ENCODE measurements at places on chromosomes 2 and 18.

DNA sequence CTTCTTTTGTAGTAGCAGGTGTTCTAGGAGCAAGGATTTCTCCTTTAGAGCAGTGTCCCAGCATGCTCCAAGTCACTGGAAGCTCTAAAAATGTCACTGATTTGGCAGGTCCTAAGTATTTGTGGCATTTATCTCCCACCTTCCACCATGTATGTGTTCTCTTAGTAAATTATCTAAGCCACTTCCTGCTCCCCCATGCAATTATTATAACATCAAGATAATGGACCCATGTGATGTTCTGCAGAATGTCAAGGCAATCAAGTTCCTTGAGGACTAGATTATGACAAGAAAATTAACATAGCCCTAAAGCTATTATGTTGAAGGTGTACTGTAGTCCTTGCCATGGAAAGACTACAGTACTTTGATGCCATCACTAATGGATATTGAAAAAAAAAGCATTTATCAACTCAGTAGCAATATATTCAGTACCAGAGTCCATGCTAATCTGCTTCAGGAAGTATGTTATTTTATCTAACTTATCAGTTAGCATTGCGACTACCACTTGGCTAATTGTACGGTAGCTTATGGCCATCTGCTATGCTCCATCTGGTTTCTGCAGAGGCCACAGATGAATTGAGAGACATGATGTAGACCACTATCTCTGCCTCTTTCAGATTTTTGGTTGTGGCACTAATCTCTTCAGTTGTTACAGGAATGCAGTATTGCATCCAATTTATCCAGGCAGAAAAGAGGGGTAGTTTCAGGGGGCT, 56.7 kb downstream of the GPR39 start:
- no peak for DNase-seq

- DNase-seq, result no peak
Measured at GRCh38 chr2:149611100-149611820, 23.7 kb upstream of the MMADHC start.

DNA sequence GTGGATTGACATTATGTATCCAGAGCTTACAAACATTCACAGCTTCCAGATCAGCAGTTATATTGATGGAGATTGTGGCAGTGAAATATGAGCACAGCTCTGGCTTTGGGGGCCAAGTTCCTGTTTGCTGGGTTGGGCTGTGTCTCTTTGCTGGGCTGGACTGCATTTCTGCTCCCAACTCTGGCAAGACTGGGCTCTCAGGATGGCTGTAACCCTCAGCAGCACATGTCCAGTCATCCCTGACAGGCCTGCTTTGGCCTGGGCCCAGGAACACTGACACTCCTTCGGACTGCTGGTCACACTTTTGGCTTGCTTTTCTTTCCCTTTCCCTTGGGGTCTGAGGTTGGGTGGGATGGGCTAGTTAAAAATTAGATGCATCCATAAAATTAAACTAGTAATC, 17.9 kb upstream of the VPS4B start:
- no peak for DNase-seq

GRCh38 chr2:11778416-11778815, 32.0 kb downstream of the LPIN1 start:
- DNase-seq, result no peak

DNA sequence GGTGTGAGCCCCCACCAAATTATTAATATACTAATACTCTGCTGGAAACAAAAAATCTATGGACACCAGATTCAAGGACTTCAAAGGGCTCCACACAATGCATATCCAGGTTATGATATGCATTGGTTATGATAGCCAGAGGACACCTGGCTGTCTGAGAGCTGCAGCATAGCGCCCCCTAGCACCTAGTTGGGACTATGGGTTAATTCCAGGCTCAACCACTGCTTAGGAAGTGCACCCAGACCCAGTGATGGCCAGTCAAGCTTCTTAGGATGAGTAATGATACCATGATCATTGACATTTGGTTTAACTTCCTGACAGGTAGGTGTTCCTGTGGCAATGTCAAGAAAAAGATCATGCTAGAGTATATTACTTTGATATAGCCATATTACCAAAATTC, 3.8 kb upstream of the FRZB start:
- no peak for DNase-seq

DNA sequence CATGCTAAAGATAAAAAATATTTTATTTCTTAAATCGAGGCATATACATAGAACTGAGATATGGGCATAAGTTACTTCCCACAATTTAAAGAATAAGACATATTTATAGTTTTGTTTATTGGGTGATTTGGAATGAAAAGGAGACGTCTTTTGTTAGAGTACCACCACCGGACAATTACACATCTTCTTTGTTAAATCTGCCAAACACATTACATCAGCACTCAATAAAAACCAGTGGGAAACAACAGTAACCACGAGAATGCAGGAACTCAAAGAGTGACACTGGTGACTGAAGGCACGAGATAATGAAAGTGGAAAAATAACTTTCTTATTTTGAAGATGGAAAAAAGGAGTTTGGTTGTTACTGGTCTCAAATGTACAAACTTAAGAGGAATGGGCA, 92.6 kb upstream of the TFCP2L1 start:
- no peak for DNase-seq

DNA sequence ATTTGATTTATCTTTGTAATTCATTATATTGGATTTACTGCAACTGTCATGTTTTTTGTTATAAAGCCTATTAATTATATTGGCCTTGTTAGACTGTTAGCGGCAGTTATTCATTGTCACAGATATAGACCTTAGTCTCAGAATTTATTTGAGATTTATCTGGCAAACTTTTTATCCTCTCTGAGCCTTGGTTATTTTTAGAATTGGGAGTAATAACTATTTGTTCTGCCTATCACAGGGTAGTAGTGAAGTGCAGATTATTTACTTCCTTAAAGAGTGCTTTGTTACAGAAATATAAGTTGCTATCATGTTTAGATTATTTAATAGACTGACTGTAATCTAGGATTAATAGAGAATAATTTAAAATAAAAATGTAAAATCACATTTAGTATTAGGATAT, 41.9 kb downstream of the AGPS start:
- DNase-seq, result no peak

GRCh38 chr2:218125626-218126080, at the start of gene CXCR2:
Gene CXCR2, plus strand, starts transcription at chr2:218126028. Its CDS starts 8,774 bp downstream, at chr2:218134802.
- DNase-seq, result no peak

DNA sequence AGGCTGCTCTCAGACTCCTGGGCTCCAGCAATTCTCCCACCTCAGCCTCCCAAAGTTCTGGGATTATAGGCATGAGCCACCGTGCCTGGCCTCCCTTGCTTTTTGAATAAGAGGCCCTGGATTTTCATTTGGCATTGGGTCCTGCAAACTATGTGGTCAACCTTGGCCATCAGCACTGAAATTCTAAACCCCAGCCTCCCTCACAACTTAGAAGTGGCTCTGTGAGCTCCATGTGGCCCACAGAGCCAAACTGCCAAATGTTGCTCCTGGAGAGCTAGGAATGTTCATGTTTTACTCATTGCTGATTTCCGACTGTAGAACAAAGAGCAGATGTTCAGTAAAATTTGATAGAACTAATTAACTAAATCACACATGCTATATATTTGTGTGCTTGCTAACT, 210.6 kb upstream of the AGAP1 start:
- DNase-seq, result no peak

- DNase-seq, result no peak
Measured at GRCh38 chr2:171523088-171524017, 1.1 kb downstream of the CYBRD1 start.

DNA sequence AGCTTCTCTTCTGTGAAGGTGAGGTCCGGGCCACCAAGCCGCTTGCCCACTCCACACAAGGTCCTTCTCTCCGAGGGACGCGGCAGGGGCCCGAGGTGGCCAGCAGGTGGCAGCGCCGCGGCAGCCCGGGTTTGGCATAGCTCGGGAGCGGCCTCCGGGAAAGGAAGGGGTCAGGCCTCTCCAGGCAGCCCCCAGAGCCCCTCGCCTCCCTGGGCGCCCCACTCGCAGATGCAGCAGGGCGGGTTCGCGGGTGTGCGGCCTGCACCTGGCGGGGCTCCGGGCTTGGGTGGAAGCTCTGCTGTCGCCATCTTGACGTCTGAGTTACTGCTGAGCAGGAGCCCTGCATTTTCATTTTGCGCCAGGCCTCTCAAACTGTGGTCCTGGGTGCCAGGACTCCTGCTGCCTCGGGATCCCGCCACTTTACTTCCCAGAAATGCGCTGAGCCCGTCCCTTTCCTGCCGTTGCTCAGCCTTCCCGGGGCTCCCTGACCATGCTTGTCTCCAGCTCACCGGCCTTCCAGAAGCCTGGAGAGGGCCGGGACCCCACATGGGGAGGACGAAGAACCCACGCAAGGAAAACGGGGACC, 18.6 kb upstream of the NCL start:
- DNase-seq, result peak; percentile 64

DNA sequence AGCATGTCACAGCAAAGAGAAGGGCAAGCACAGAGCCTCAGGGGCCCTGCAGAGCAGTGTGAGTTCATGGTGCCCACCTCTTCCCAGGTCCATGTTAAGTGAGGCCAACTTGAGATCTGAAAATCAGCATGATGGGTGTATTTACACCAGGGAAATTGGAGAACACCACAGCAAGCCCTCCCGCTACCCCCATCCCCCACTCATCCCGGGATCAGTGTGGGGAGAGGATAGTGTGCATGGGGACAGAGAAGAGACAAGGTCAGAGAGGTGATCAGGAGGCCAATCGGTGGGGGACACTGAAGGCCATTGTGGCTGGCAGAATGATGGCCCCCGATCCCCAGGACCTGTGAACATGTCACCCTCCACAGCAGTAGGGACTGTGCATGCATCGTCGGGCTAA, 54.7 kb downstream of the PTGR3 start:
- no peak for DNase-seq

GRCh38 chr18:13544953-13545352, 181.4 kb downstream of the FAM210A start:
- DNase-seq, result no peak

DNA sequence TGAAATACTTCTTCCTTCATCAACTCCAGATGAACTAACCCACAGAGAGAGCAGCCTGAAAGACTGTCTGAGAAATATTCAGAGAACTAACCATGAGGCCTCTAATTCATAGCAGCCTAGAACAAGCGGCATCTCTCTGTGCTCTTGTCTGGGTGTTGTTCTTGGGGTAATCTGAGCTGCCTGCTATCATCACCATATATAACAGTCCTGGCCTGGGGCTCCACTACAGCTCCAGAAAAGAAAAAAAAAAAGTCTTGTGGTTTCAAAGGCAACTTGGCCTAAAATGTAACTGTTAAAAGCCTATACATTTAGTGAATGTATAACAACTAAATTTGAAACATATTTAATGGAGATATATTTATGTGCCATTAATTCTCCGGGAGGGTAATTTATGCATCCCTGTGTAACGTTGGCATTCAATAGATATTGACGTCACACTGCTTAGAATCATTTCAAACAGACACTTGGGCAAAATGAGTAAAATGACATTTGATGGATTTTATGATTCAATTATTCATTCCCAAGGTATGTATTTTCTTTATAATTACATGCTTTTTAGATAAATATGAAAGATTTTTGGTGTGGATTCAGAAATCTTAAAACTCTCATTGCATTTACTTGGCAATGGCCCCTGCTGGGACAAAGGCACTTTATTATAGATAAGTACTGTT, 294.3 kb downstream of the HRH4 start:
- no peak for DNase-seq

- peak; percentile 67 for DNase-seq
Measured at GRCh38 chr2:201235860-201236811, 24.2 kb upstream of the CASP8 start.

DNA sequence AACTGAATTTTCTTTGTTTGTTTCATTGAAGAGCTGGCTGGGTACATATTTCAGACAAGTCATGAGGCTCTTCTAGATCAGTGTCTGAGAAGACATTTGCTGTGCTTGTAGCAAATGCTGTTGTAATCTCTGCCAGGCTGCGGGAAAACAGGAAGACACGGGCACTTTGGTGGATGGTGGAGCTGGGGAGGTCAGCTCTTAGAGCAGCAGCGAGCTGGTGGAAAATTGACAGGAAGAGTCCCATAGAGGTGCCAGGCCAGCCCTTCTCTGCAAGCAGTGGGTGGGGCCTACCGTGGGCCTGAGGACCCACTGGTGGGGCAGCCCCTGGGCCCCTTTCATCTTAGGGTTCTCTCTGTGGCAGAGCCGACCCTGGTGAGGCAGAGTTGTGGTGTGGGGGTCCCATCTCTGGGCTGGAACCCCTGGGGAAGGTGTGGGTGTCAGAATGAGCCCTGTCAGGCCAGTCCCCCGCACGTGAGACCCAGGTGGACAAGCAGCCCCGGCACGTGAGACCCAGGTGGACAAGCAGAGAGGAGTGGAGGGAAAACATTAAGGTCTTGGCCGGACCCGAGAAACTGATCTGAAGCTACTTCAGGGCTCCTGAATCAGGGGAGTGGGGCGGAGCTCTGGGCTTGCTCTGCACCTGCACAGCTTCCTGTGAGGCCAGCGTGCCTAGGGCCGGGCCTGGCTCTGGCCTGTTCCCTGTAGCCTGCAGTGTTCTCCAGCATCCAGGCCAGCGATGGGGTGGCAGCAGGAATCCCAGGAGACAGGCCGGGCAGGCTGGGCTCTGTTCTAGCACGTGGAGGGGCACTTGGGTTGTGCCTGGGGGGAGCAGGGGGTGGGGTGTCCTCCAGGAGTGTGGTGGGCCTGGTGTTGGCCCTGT, 273.5 kb upstream of the HDAC4 start:
- no peak for DNase-seq

DNA sequence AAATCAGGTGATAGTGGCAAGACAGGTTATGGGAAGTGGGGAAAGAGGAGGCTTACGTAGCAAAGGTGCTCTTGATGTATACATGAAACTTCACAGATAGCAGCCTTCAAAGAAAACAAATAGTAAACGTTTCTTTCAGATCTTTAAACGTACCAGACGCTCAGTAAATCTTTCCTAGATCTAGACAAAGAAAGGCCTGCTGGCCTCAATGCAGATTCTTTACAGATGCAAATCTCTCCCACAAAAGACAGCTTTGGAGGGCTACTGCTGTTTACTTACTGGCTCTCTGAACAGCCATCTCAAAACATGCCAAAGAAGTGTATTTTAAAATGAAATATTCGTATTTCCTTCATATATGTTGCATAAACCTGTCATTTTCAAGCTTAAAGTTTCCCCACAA, 1279.9 kb upstream of the NRXN1 start:
- no peak for DNase-seq

- DNase-seq, result peak; percentile 56
Measured at GRCh38 chr18:23231340-23232021, 96.2 kb downstream of the CABLES1 start.

DNA sequence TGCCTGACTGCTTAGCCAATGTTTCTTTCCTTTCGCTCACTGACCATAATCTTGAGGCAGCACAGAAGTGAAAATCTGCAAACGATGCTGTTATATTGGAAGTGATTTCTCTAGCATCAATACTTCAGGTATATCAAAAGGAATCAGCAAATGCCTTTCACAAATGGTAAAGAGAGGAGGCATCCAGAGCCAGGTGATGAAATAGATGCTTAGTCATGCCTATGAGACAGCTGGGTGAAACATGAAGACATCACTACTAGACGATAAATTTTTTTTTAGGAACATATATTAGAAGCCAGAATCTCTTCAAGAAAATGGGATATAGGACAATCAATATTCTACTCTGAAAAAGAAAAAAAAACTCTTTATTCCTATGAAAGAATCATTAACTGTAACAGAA, 249.2 kb upstream of the SLC39A10 start:
- no peak for DNase-seq

- no peak for DNase-seq
Measured at GRCh38 chr2:219045937-219046550, 4.7 kb upstream of the CFAP65 start.
